ENCODE measurements at places on chromosomes 6 and 20.
A peak's percentile ranks its signal among the peaks of the same experiment; 100 is the strongest.

DNA sequence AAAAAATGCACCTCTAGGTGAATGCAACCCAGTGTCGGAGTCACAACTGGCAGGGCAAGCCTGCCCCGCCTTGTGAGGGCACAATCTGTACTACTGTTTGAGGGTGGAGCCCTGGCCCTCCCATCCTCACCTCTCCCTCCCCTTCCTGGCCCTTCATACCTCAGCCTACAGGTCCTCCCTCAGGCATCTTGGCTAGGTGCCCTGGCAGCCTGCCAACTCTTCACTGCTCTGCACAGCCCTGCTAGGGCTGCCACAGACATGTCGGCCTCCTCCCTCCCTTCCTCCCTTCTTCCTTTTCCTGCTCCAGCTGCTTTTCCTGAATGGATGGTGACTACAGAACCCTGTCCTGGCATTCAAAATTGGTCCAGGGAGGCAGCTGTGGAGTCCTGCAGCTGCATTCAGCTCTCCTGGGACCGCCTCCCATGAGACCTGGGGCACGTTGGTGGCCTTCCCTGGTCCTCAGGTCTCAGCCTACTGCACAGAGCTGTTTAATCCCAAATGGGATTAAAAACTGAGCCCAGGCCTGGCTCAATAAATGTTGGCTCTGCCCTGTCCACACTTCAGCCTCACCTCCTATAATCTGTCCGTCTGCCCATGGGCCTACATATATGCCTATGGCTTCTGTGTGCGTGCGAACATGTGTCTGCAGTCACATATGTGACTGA lies 52.7 kb downstream of the CDH22 start:
- no peak for DNase-seq

GRCh38 chr6:158168040-158168289 lies at the start of gene SERAC1:
TSS of gene SERAC1 (minus strand) at chr6:158168262. CDS start at chr6:158158363, 9,899 bp downstream.
- DNase-seq: no peak

DNA sequence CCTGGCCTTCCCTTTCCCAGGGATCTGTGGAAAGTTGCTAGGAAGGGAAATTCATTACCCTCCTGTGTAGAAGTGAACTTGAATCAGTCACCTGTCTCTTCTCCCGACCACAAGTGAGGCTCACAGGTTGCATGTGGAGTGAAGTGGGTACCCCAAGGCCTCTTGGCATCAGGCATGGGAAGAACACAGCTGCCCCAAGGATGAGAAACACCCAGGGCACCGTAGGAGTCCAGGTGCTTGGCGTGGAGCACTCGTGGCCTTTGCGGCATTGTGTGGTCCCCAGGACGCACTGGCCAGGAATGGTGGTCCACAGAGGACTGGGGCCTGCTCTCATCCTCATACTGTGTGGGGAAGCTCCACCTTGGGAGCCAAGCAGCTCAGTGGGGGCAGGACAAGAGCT lies 47.5 kb upstream of the VSX1 start:
- no peak for DNase-seq

- DNase-seq: no peak
These were observed 444.2 kb downstream of the HTR1B start for GRCh38 chr6:77019081-77019480.

- no peak for DNase-seq
These were observed 132.4 kb upstream of the ARMC2 start for GRCh38 chr6:108715832-108716231.

DNA sequence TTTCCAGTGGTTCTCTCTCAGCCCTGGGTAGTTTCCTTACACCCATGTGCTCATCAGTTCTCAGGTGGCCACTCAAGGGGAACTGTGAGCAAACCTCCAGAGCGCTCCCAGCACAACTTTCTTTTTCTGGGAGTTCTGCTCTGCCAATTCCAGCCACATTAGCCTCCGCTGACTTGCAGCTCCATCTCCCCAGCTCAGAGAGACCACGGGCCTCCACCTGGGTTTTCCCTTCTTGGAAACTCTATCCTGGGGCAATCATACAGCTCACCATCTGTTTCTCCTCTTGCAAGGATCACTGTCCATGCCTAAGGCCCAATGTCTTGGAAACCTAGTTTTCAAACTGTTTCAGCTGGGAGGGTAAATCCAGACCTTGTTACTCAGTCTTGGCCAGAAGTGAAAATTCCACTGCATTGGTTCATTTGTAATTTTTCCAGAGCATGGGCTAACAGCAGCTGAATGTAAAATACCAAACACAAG lies 129.9 kb downstream of the EYA2 start:
- no peak for DNase-seq

DNA sequence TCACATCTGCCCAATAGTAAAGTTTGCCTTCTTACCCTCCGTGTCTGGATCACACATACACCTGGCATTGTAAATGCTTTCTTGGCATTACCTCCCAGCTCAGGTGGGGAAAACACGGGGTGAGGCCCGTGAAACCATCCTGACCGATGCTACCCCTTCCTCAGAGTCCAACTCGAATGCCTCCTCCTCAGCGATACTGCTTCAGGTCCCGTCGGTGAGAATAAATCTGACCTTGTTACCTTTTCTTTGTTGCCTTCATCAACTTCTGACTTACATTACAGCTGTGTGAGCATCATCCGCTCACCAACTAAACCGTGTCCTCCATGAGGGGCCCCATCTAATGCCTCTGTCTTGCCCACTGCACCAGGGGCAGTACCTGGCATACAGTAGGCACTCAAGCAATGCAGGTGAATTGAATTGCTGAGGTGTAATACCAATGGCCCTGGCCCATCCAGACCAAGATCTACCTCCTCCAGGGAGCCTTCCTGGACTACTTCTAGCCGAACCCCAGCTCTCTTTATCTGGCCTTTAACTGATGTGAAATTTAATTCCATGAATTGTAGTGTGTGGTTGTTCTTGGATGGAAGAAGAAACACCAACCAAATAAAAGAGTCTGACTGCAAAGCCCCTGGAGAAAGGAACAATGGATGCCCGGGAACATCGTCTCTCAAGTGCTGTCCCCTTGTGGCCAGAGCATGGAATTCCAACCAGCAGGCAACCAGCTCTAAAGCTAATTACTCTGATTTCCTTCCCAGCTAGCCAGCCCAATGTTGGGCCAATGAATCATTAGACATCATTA lies 141.5 kb downstream of the ANKRD60 start:
- peak; percentile 61 for DNase-seq

- no peak for DNase-seq
These were observed 49.5 kb upstream of the B4GALT5 start for GRCh38 chr20:49762940-49763766.

DNA sequence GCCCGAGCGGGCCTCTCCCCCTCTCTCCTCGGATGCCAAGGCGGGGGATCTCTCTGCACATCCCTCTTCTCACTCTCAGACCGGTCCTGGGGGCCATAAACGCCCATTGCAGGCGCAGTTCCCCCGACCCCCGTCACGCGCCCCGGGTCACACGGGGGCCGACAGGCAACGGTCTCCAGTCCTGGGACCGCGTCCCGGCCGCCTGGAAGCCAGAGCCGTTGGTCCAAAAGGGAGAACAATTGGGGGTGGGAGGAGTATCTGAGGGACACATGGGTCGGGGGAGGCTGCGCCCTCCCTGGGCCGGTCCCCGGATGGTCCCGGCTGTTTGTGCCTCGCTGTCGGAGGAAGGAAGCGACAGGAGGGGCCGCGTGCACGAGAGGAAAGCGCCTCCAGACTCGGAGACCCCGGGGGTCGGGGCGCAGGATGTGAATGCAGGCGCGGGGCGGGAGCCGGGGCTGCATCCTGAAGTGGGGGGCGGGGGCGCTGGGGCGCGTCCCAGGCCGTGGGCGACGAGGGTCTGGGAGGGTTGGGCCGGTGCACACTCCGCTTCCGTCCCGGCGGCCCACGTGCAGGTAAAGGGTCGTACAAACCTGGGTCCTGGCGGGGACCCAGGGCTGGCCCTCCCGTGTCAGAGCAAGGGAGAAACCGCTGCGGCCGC lies 903 bp downstream of the SLC4A11 start:
- no peak for DNase-seq

GRCh38 chr6:422433-423054 lies 31.0 kb downstream of the IRF4 start:
- DNase-seq: no peak

DNA sequence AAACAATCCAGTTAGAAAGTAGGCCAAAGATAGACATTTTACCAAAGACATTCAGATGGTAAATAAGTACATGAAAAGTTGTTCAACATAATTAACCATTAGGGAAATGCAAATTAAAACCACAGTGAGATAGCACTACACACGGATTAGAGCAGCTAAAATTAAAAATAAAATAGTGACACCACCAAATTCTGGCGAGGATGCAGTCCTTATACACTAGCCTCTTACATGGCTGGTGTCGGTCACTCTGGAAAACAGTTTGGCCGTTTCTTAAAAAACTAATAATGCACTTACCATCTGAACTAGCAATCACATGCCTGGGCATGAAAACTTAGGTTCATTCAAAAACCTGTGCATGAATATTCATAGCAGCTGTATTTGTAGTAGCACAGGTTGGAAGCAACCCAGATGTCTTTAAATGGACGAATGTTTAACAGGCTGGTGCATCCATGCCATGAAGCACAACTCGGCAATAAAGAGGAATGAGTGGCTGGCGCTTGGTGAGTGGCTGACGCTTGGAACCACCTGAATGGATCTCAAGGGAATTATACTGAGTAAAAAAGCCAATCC lies 77.0 kb downstream of the FAM120B start:
- DNase-seq: no peak

- no peak for DNase-seq
These were observed 27.6 kb downstream of the SYNJ2 start for GRCh38 chr6:158009114-158009891.

DNA sequence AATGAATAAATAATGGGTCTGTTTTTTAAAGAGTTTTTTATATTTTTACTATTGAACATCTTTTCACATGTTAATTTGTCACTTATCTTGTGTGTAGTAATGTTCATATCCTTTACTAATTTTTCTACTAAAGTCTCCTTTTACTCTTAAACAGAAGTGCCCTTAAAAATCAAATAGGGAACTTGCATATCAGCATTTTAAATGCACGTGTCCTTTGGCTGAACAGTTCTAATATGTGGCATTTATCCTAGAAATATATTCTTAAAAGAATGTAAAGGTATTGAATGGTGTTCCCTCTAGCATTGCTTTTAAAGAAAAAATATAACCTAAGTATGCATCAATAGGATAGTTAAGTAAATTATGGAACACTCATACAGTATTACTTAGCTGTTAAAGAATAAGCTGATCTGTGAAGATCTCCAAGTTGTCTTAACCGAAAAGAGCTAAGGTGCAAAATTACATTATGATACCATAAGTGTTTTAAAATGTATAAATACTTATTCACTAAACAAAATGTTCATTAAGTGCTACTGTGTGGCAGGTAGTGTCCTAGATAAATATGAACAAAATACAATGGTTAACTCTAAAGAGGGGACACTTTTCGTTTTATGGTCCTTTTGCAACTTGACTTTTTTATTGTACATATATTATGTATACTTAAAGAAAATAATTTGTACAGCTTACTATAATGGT lies 631 bp upstream of the PGBD1 start:
- DNase-seq: no peak

GRCh38 chr20:23153696-23154341 lies 67.7 kb upstream of the CD93 start:
- DNase-seq: peak; percentile 69

DNA sequence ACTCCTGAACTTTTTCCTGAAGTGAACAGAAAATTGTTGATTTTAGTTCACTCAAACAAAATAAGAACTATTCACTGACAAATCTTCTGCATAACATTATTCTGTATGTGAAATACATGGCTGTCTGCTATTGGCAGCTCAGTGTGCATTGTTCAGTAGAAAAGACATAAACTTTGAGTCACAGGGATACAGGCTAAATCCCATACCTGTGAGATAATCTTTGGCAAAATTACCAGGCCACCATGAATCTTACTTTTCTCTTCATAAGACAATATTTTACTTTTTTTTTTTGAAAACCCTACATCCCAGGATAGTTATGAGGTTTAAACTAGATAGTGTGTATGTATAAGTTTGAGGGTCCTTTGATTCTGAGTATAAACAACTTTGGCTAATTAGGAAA lies 224.8 kb downstream of the GRM1 start:
- no peak for DNase-seq

- no peak for DNase-seq
These were observed 154.1 kb downstream of the FOXA2 start for GRCh38 chr20:22430154-22430745.

All from vagina (tissue), 2 donors.